ENCODE measurements at places on chromosomes 13 and 19.

DNA sequence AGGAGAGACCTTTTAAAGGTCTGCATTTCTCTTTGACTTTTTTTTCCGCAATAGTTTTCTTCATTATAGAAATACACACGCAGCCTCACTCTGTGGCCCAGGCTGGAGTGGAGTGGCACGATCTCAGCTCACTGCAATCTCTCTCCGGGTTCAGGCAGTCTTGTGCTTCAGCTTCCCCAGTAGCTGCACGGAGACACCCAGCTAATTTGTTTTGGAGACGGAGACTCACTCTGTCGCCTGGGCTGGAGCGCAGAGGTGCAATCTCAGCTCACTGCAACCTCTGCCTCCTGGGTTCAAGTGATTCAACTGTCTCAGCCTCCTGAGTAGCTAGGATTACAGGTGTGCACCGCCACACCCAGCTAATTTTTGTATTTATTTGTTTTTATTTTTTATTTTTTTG is 11.7 kb upstream of the MKNK2 start:
- no peak for DNase-seq

GRCh38 chr13:114149774-114150740 is 17.6 kb upstream of the RASA3 start:
- no peak for DNase-seq

- no peak for DNase-seq
Observed at GRCh38 chr13:48162217-48162616, 67.3 kb upstream of the MED4 start.

GRCh38 chr13:109043636-109044035 is 414.2 kb downstream of the MYO16 start:
- no peak for DNase-seq

GRCh38 chr19:16117594-16118033 is 5.9 kb downstream of the RAB8A start:
- DNase-seq: no peak

- DNase-seq: no peak
Observed at GRCh38 chr19:2325281-2326046, 2.9 kb downstream of the LSM7 start.

- DNase-seq: no peak
Observed at GRCh38 chr13:113001241-113002140, 32.5 kb downstream of the MCF2L start.

- DNase-seq: no peak
Observed at GRCh38 chr19:37763488-37763887, 15.9 kb downstream of the ZNF573 start.

- no peak for DNase-seq
Observed at GRCh38 chr19:12141405-12141736, 1.2 kb upstream of the ZNF20 start.

DNA sequence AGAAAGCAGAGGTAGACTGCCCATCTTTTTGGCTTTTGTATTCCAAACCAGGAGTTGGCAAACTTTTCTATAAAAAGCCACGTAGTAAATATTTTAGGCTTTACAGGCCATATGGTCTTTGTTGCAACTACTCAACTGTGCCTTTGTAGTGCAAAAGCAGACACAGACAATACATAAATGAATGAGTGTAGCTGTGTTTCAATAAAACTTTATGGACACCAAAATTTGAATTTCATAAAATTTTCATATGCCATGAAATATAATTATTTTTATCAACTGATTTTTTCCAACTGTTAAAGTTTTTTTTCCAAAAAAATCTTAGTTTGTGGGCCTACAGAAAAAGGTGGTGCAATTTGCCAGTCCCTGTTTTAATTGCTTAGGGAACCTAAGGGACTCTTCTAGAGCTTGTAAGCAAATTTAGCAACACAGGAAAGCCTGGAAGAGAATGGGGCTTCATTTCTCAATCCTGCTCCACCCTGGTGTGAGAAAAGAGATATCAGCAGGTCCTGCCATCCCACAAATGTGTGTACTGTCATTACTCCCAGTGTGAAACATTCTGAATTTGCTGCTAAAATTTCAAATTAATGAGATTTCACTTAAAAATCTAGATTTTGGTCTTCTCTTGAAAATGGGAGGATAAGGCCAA is 194.2 kb downstream of the RGCC start:
- DNase-seq: no peak

- DNase-seq: no peak
Observed at GRCh38 chr19:15669891-15670290, 3.0 kb upstream of the CYP4F12 start.

DNA sequence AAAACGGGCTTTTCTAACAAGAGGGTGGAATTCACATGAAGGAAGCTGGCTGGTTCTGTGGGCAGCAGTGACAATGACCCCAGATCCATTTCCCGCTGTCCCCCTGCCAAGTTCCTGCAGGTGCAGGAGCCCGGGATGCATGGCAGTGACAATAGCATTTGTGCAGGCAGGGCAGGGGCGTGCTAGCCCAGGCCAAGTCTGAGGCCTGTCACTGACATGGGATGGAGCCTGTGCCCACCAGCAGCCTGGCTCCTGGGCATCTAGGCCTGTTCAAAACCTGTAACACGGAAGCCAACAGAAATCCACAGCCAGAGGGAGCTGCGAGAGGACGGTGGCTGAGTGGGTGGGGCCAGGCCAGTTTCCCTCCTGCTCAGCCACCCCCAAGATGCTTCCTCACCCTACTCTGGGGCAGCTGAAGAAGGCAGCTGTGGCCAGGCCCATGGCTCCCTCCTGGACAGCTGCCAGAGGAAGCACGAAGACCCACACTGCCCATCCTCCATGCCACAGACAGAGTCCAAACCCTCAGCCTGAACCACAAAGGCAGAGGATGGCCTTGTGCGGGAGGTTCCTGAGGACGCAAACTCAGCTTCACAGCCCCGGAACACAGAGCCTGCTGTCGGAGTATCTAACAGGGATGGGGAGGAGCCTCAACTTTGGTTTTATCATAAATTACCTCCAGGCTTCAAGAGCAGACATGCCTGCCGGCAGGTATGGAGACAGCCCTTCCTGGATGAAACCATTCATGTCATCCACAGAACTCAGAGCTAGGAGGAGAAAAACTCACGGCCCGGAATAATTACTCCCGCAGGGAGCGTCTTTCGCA is 74.0 kb downstream of the CEBPG start:
- no peak for DNase-seq

GRCh38 chr19:41688098-41688497 is at the start of gene CEACAM7:
TSS of gene CEACAM7 (minus strand) at chr19:41688270. CDS start at chr19:41688165, 105 bp downstream.
- DNase-seq: no peak

GRCh38 chr13:50400035-50400726 is 384.9 kb downstream of the KCNRG start:
- DNase-seq: no peak

DNA sequence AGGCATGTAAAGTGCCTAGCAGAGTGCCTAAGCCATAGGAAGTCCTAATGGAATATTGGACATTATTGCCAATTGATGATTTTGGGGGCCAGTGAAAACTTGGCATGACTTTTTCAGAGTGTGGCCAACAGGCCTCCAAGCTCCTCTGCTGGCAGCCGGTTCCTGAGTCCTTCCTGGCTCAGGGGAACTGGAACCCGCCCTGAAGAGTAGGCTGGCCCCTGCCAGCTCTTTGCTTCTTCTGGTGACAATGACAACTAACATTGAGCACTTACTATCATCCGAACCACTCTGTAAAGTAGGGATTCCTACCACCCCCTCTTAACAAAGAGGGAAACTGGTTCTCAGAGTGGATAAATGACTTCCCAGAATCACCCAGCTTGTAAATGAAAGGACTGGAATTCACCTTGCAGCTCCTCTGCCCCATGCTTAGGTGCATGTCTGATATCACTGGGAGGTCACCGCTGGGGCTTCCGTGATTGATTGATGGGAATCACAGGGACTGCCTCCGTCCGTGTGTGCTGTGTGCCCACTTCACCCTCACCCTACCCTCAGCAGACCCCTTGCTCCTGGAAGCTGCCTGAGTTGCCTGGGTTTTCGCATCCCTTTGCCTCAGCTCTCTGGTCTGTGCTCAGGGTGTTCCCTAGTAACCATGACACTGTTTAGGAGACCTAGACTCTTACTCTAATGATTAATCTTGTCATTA is 50.6 kb downstream of the TNFRSF19 start:
- DNase-seq: no peak

DNA sequence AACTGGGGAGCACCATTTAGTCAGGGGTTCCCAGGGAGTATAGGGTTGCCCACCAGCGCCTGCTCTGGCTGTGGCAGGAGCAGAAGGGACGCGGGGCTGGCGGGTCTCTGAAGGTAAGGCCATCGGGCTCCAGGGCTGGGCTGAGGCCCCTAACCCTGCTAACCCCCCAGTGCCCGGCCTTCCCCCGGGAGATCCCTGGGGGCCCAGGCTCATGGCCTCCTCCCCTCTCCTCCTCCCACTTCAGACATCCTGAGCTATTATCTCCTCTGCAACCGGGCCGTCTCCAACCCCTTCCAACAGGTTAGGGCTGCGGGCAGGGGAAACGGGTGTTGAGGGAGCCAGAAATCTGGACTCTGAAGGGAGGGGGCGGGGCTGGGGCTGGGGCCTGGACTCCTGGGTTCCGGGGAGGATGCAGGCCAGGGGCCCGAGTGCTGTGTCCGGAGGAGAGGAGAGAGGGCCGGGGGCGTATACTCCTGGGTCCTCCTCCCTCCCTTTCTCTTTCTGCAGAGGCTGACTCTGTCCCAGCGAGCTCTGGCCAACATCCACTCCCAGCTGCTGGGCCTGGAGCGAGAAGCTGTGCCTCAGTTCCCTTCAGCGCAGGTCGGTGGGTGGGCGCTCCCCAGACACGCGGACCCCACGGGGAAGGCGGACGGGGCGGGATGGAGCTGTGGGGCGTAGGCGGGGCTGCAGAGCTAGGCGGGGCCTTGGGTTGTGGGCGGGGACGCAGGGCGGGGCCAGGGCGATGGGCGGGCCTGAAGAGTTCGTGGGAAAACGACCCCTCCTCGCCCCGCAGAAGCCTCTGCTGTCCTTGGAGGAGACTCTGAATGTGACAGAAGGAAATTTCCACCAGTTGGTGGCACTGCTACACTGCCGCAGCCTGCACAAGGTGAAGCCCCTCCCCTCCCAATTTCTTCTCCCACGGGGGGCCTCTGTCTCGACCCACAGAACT is 15.3 kb downstream of the TTYH1 start:
- DNase-seq: no peak

- no peak for DNase-seq
Observed at GRCh38 chr19:54485851-54486250, 12.8 kb upstream of the CDC42EP5 start.

- DNase-seq: no peak
Observed at GRCh38 chr13:21079221-21079620, 17.8 kb upstream of the LATS2 start.

DNA sequence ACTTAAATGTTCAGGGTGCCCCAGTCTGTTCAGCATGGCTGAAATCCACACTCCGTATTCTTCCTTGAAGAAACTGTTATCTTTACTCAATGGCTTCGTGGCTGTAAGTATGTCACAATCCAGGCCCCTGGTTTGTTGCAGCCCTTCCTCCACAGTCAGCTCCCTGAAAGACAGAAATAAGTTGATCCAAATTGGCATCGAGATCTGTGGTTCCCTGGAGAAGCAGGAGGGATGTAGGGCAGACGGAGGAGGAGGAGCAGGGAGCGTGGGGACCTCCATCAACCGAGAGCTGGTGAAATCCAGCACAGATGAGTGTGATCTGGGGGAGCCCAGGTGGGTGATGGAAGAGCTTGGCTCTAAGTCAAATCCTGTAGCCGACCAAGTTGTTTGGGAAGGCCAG is 304 bp downstream of the TSPAN16 start:
- DNase-seq: no peak

GRCh38 chr13:46468570-46469463 is 81.8 kb upstream of the RUBCNL start:
- DNase-seq: no peak

DNA sequence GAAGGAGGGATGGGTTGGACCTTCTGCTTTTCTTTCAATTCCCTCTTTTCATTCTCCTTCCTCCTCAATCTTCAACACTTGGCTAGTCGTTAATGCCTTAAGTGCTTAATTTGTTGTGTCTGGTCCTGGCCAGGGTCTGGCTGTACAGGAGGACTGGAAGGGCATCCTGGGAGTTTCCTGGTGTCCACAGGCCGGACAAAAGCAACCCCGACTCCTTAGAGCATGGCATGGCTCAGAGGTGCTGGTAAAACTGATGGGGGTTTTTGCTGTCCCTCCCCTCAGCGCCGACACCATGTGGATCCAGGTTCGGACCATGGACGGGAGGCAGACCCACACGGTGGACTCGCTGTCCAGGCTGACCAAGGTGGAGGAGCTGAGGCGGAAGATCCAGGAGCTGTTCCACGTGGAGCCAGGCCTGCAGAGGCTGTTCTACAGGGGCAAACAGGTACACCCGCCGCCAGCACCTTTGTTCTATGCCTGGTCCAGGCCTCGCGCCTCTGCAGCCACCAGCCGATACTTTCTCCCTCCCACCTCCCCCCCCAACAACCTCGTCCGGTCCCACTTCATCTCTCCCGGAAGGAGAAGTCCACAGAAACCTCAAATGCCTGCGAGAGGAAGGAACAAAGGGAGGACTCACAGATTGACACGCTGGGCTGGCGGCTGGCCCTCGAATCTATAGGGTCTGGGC is 1.4 kb downstream of the UHRF1 start:
- no peak for DNase-seq

DNA sequence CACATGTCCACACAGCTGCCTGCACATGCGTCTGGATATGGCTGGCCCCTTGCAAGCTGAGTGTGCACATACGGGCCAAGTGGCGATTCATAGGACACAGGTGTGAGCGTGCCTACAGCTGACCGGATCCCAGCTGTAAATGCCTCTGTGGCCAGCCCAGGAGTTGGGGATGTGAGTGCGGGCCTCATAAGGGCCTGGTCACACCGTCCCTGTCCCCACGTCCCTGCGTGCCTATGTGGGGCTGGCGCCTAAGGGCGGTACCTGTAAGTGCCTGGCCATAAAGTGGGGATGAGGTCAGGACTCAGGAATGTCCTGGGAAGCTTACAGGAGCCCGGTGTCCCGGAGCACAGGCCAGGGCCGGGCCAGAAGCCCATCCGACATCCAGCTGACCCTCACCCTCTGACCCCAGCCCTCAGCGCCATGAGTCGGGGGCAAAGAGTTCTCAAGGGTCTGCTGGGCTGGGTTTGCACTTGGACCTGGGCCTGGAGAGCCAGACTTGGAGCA is 1.3 kb upstream of the ARHGAP45 start:
- no peak for DNase-seq

GRCh38 chr13:29428310-29429181 is 166.9 kb downstream of the SLC7A1 start:
- no peak for DNase-seq

DNA sequence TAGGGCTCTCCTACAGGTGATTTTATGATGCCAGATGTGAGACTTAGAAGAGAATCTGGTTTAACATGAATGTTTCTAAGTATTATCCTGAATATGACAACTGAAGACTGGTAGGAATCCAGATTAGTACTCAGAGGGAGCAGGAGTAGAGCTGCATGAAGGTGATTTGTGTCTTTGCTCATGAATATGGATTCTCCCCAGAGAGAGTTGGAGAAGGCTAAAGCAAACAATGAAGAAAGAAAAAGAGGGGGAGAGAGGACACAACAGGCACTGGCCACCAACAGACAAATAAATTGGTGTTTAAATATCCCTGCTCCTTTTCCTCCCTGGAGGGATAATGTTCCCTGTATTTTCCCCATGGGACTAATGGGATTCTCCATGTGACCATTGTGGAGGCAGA is 427.0 kb upstream of the KLF12 start:
- no peak for DNase-seq

GRCh38 chr13:97434397-97435201 is 630 bp downstream of the RAP2A start:
- DNase-seq: peak; percentile 25

Data from esophagus squamous epithelium (tissue), 5 donors.